ENCODE measurements at places on chromosomes 6 and 20.

DNA sequence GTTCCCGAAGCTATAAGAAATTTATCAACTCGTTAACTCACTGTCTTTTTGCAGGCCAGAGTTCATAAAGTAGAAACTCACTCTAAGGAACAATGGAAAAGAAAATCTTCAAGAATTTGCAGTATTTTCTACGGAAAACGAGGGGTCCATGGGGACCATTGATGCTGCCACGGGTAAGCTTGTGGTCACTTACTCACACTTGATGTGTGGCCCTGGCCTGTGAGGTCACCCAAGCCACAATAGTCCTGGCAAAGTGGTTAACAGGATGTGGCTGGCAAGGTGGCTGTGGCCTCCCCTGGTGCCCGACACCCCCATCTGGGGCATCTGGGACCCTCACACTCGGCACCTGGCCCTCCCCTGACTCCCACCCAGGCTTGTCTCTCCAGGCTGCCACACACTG, 123.4 kb downstream of the C6orf118 start:
- DNase-seq = no peak

- no peak for DNase-seq
Observed at GRCh38 chr20:12762725-12763124, 246.0 kb upstream of the SPTLC3 start.

DNA sequence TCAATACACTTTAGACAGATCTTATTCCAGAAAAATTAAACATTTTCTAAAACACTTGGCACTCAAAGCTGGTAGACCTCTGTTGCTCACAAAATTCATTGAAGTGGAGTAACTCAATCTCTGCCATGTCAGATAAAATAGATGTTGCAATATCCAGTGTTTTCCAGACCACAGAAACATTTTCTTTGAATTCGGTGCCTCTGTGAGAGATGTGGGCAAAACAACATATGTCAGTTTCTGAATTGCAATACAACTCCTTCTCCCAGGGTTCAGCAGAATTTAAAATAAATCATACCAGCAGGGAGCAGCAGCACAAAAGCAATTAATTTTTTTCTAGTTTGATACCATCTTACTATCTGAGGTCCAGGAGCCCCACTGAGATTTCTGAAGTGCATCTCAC, 11.3 kb upstream of the PKHD1 start:
- no peak for DNase-seq

DNA sequence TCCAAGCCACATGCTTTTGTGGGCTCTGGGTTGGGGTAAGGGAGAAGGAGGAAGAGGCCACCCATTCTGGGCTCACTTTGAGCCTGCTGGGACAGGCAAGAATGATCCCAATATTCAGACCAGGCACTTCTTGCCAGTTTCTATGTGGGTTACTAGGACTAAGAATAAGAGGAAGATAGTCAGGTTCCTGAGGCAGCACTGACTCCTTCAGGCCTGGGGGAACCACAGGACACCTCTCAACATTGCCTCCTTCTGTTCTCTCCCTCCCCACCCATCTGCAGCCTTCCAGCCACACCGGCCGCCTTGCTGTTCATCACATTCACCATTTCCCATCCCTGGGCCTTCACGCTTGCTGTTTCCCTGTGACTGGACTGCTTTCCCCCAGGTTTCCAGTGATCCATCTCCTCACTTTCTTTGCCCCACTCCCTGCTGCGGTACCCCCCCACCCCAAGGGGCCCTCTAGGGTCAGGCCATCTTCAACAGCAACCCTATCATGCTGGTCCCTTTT, 69.2 kb upstream of the SIRPA start:
- DNase-seq = no peak

- DNase-seq = no peak
Observed at GRCh38 chr6:6006006-6006427, 708 bp downstream of the NRN1 start.

DNA sequence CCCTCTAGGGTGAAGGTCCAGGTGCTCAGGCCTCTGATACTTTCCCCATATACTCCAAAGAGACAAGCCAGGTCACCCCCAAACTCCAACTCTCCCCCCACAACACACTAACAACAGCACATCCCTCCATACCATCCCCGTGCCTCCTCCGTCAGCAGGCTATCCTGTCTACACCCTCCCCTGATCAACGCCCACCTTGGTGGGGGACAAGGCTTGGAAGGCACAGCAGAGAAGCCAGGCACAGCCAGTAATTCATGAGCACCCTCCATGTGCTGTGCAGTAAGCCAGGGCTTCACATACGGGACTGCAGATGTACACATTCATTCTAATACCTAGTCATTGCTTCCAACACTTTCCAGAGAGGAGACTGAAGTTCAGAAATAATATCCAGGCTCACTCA, 57.6 kb downstream of the TRERF1 start:
- DNase-seq = no peak

DNA sequence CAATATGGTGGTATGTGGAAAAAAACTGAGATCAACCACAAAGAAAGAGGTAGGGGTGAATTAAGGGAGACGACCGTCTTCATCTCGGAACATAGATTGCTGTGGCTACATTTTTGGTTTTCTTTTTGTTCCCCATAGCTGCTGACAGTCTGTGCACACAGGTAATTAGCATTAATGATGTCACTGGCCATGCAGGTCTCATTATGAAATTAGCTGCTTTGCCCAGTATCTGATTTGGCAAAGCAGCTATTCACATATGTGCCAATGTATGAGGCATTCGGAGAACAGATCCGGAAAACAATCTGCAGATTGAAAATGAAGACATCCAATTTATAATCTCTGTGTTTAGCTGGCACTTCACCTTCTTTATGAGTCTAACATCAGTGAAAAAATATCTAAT, 13.1 kb downstream of the NOX3 start:
- DNase-seq = no peak

DNA sequence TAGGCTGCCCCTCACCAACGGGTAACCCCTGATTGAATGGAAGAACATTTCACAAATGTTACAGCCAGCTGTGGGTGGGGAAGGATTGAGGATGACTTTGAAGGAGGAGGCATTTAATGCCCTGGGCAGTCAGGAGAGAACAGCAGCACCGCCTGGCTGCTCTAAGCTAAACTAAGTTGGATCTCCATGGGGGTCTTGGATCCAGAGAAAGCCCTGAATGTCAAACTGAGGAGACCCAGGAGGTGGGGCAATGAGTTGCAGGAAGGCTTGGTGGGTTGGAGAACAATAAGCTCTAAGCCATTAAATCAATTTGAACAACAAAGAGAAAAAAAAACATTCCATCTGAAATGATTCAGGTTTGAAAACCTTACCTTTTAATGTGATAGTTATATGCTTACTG, 35.4 kb downstream of the TMX4 start:
- DNase-seq = no peak

- DNase-seq = no peak
Observed at GRCh38 chr6:145110109-145110508, 625.2 kb downstream of the EPM2A start.

DNA sequence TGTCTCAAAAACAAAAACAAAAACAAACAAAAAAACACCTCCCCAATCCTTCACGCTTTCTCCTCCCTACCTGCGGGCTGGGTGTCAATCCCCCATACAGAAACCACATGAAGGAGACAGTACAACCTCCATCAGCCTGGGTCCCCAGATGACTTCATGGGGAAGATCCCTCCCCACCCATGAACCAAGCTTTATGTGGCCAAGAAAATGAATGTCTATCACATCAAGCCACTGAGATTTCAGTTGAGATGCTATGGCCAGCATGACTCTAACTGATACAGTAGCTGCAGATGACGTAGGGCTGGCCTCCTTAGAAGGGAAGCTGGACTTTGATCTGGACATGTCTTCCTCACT, 21.2 kb upstream of the BNIP5 start:
- DNase-seq = no peak

GRCh38 chr20:45087814-45088213, 13.1 kb downstream of the KCNS1 start:
- DNase-seq = no peak

- no peak for DNase-seq
Observed at GRCh38 chr20:39021748-39022147, 59.6 kb downstream of the DHX35 start.

DNA sequence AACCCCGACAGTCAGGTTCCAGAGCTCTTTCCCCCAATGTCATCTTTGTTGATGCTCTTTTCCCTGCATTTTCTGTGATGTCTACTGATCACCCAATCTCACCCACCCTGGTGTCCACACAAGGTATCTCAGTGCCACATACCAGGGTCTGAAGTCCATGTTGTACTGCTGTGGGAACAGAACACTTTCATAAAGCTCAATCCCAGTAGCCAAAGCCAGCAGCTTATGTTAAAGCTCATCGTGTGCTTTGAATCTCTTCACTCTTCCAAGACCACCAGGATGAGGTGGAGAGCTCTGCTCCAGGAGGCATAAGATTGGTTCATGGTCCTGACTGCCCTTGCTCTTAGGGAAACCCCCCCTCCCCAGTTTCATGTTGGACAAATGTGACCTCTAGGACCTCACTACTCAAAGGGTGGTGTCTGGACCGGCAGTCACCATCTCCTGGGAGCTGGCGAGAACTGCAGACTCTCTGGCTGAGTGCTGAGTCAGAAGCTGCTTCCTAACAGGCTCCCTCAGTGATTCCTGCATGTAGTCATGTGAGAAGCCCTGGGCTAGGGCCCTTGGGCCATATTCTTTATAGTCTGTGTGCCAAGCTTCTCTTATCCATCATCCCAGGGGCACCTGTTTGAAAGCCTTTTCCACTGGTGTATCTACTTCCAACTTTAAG, 13.4 kb upstream of the CPNE5 start:
- no peak for DNase-seq

- DNase-seq = no peak
Observed at GRCh38 chr6:91181416-91181815, 594.5 kb upstream of the MAP3K7 start.

GRCh38 chr20:57315083-57315975, 14.3 kb upstream of the SPO11 start:
- DNase-seq = no peak

DNA sequence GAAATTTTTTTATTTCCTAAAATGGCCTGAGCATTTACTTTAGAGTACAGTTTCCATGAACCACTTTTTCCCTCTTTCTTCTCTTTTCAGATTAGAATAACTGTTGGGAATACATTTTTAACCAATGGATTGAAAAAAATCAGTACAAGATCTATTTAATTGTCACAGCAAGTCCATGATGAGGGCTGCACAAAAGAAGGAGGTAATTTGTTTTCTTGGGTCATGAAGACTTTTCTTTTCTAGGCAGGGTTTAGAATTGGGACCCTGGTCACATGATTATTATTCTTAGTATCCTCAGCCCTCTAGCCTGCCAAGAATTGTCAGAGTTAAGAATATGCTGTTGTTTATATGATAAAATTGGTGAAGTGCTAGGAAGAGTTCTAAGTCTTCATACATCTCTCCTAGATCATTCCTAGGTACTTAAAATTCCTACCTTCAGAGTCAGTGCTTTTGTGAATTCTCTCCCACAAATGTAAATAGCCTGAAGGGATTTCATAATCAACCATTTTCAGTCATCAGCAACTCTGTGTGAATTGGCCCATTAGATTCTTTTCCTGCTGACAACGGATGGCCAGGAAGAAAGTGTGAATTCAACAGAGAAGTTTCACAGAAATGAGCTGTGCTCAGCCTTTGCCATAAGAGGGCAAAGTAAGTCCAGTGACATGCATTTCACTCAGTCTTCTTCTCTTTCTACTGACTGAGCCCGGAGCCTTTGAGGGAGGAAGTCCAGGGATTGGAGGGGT, 32.4 kb upstream of the TPBG start:
- DNase-seq = no peak

GRCh38 chr6:13696226-13696625, 15.4 kb downstream of the RANBP9 start:
- DNase-seq = no peak

- DNase-seq = no peak
Observed at GRCh38 chr6:16238963-16239797, 793 bp downstream of the GMPR start.

- no peak for DNase-seq
Observed at GRCh38 chr6:5704708-5705107, 302.0 kb downstream of the NRN1 start.

GRCh38 chr20:18778690-18779392, 34.7 kb upstream of the SCP2D1 start:
- no peak for DNase-seq

DNA sequence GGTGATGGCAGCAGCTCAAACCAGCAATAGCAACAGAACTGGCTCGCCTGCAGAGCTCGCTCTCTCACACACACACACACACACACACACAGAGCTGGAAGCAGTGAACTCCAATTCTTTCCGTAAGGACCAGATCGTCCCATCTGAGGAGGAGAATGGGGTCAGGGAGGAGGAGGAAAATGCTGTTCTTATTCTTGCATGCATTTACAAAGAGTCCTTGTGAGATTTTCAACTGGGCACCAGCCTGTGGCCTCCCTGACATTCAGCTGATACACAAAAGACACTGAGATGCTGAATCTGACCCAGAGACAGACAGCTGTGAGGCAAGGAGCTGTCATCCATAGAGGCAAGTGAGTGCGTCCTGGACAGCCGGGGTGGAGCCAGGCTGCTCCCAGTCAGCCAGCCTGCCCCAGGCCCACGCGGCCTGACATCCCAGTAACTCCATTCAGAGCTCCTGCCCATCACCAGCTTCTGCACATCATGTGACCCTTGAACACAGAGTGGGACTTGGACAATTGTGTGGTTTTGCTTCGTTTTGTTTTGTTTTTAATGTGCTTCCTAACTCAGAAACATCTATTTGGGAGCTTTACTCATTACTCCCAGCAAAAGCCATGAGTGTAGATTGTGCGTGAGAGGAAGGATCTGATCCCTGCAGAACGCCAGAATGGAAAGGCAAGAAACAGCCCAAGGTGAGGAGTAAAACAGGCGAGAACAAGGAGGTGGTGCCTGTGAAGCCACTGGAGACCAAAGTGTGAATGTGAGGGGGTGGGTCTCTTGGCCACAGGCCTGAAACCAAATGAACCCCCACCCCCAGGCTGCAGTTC, 2.1 kb downstream of the SERPINB9 start:
- no peak for DNase-seq

- DNase-seq = no peak
Observed at GRCh38 chr20:9024606-9025005, 44.3 kb upstream of the PLCB4 start.

DNA sequence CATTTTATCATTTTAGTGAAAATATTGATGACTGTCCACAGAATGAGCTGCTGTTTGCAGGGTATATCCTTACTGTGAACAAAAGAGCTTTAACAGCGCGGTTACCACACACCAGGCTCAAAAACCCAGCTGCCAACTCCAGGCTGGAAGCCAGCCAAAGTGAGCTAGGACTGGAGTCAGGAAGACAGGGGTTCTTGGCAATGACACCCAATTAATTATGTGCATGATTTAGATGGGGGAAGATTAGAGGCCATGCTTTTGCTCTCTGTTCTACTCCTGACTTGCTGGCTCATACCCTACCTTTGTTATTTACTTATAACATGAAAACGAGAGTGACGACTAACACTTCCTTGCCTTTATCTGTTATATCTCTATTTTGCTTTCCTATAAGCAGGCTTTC, 128.9 kb upstream of the SHLD1 start:
- DNase-seq = no peak

DNA sequence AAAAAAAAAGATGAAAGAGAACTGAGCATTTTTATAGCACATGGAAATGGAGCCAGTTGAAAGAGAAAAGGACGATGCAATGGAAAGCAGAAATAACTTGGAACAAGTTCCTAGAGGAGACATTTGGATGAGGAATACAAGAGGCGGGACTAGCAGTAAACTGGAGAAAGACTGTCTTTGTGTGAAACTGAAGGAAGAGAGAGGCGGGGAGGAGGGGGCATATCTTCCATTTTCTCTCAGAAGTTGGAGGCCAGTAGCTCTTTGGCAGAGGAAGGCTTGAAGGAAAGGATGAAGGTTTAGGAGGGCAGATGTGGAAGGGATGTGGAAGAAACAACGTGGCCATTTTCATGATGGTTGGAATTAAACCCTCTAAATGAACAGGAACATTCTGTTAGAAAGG, 33.0 kb upstream of the ADGRF1 start:
- no peak for DNase-seq

GRCh38 chr6:51775942-51776860, 311.2 kb downstream of the PKHD1 start:
- no peak for DNase-seq
